Thymus (tissue), 14 donors: ENCODE measurements at places on chromosomes 11 and 22.

DNA sequence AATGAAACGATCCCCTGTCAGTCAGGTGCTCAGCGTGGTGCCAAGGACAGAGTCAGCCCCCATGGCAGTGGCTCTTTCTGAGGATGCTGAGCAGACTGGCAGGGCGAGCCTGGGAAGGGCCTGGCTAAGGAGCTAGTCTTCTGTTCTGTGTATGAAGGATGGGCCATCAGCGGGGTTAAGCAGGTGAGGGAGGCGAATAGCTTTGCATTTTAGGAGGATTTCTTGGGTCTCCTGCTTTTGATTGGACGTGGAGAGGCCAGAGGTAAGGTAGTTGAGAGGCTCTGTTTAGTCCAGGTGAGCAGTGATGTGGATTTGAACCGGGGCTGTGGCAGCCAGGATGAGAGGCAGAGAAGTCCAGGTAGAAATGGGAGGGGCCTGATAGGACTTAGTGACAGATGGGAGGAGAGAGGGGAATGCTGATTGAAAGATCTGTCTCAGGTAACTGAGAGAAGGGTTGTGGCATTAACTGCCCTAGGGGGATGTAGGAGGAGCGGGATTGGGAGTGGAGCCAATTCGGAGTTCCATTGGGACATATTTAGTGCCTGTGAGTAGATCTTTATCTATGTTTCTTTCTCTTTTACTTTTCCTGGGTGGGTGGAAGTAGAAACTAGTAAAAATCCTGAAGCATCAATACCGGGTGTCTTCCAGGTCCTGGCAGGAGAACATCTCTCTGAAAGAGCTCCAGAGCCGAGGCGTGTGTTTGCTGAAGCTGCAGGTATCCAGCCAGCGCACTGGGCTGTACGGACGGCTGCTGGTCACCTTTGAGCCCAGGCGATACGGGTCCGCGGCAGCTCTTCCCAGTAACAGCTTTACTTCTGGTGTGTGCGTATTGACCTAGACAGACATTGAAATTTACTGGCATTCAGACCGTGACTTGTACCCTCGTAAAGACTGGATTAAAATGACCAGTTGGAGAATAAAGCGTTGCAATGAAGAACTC, 2.0 kb downstream of the IGHMBP2 start:
- DNase-seq = no peak

GRCh38 chr11:73991471-73992006, 8.9 kb upstream of the UCP2 start:
- DNase-seq = no peak

GRCh38 chr22:37051391-37052385, at the start of gene KCTD17:
KCTD17 (plus strand) TSS chr22:37051742; CDS start chr22:37051761, 19 bp downstream.
- DNase-seq = peak; percentile 52

DNA sequence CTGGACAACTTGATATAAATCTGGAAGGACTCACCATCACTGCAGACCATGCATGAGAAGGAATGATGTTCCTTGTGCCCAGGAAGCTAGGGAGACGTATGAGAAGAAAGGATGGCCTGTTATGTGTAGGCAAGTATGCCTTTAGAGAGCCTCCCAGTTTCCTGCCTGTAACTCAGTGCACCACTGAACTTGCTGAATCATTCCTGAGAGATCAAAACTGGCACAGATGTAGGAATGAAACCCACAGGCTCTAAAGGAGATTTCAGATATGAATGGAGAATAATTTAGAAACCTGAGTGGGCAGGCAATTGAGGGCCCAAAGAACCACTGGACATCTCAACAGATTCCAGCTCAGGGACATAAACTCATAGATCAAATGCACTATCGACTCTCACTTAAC, 38.4 kb upstream of the PRSS23 start:
- no peak for DNase-seq

DNA sequence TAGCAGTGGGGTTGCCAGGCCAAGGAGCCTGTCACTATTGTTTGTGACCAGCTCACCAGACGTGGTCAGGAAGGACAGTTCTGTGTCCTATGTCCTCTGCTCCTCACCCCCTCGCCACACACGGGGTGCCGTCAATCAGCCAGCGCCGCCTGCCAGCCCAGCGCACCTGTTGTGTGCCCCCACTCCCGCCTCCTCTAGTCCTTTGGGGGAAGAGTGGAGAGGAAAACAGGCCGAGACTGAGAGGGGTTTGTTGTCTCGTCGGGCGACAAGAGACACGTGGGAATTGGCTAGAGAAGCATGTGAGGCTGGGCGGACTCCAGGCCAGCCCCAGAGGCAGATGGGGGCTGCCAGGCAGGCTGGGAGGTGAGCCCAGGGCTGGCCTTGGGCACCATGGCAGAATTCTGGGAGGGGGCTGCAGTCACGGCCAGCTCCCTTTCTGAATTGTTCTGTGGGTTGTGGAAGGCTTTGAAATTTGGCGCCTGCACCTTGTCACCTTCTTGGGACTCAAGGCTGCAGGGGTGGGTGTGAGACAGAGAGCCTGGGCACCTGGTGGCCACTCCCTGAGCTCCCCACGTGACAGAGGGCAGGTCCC, 3.1 kb upstream of the KCNQ1OT1 start:
- DNase-seq = no peak

- no peak for DNase-seq
Measured at GRCh38 chr11:17828311-17828751, 93.8 kb downstream of the KCNC1 start.

DNA sequence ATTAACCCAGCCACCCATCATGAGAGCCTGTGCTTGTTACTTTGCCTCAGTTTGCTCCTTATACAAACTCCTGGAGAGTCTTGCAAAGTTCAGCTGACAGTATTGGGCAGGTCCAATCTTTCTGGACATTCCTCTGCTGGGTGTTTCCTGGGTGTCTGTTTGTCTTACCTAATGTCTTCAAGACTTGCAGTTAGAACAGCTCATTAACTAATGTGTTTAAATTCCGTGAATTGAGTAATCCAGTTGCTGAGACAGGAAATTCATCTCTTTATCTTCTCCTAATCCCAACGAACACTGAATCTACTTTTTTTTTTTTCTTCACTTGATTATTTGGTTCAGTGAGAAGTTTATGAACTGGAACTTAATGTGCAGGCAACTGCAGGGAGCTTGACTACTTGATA, 20.6 kb downstream of the BCO2 start:
- no peak for DNase-seq

DNA sequence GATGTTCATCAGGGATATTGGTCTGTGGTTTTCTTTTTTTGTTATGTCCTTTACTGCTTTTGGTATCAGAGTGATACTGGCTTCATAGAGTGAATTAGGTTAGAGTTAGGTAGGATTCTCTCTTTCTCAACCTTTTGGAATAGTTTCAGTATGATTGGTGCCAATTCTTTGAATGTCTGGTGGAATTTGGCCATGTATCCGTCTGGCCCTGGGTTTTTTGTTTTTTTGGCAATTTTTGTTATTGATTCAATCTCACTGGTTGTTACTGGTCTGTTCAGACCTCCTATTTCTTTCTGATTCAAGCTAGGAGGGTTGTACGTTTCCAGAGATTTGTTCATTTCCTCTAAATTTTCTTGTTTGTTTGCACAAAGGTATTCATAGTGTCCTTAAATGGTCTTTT, 54.4 kb downstream of the ATXN10 start:
- DNase-seq = no peak

DNA sequence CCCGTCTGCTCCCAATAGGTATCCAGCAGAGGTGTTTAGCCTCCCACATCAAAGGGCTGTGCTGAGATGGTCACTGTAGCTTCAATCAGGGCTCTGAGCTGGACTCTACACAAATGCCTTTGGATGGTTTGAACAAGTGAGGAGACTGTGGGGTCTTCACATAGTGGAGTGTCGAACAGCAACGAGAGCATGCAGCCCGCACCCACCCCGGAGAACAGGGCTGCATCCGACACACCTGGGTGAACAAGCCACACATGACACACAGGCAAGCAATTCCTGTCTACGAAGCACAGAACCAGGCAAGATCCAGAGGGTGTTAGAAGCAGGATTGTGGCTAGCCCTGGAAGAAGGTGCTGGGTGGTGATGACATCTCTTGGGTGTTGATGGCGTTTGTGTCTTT, 58.0 kb upstream of the FGF3 start:
- no peak for DNase-seq

DNA sequence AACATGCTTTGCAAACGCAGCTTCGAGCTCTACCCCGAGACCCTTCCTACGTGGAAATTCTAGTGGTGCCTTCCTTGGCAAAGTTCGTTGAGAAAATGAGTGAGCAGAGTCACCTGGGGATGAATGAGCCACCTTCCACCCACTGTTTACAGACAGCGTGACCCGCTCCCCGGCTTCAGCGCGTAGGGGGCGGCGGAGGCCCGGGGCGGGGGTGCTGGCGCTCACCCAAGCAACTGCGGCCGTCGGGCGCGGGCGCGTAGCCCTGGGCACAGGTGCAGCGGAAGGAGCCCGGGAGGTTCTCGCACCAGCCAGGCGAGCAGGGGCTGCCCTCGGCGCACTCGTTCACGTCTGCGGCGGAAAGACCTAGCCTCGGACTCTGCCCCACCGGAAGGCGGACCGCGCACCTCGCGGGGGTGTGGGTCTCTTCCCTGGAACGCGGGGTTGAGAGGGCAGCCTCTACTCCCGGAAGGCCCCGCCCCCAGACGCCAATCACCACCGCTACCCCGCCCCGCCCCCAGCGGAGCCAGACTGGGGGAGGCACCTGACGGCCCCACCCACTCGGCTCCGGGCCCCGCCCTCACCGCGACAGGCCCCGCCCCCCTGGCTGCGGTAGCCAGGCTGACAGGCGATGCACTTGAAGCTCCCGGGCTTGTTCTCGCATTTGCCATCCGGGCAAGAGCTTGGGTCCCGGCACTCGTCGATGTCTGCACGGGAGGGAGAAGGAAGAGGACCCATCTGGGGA, 11.8 kb downstream of the LTBP3 start:
- DNase-seq = peak; percentile 95

GRCh38 chr22:41574847-41575381, 14.1 kb downstream of the CSDC2 start:
- no peak for DNase-seq

GRCh38 chr11:7901319-7901854, 29.7 kb downstream of the OR10A6 start:
- DNase-seq = no peak

DNA sequence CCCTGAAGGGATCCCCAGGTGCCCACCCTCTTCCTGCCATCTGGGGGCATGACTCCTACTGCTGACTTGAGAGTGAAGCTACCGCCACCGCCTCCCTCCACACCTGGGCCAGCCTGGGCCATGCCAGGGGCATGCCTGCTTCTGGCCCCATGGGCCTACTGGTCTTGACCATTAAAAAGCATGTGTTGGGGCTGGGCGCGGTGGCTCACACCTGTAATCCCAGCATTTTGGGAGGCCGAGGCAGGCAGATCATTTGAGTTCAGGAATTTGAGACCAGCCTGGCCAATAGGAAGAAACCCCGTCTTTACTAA, 37.7 kb upstream of the CCDC188 start:
- no peak for DNase-seq

DNA sequence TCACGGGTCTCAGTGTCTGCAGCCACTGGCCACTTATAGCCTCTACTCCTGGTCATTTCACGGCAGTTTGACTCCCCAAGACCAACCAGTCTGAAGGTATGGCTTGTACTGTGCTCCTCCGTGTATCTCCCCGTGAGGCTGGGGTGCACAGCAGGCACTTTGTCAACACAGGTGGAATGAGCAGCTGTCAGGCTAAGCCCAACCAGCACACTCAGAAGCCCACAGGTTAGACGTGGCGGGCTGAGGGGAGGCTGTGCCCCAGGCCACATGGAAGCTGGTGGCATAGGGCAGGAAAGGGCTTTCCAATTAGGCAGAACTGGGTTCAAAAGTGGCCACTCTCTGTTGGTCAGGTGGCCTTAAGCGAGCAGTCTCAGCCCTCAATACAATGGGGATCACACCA, 7.0 kb downstream of the TP53I11 start:
- DNase-seq = no peak

DNA sequence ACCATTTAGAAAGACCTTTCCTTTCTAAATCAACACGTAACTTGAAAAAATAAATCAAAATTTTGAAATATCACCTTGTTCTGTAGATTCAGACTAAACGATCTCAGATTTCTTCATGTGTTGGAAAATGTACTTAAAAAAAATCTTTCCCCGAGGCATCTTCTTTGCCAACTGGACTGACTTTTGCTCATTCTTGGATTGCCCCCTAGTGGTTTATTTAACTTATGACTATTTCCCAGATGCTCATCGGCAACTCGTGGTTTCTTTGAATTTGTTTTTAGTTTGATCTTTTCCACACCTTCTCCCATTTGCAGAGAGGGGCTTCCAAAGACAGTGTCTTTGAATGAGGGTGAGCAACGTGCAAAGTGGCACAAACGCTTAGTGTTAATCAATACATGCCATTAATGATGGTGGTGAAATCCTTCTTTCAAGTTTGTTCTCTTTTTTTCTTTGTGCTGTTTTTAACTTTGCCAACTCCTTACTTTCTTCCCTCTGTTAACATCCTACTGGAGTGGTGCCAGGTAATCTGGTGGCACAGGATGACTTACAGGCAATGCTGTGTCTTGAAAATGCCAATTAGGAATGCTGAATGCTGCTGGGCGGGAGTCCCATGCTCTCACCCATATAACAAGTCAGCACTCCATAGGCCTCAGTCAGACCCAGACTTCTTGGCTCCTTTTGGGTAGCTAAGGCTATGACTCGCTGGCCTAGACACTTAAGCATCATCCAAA, 18.3 kb downstream of the PRSS23 start:
- peak; percentile 38 for DNase-seq

- DNase-seq = no peak
Measured at GRCh38 chr11:26753723-26754504, 32.1 kb upstream of the SLC5A12 start.

GRCh38 chr22:47011131-47011858, 248.8 kb downstream of the TBC1D22A start:
- DNase-seq = no peak

DNA sequence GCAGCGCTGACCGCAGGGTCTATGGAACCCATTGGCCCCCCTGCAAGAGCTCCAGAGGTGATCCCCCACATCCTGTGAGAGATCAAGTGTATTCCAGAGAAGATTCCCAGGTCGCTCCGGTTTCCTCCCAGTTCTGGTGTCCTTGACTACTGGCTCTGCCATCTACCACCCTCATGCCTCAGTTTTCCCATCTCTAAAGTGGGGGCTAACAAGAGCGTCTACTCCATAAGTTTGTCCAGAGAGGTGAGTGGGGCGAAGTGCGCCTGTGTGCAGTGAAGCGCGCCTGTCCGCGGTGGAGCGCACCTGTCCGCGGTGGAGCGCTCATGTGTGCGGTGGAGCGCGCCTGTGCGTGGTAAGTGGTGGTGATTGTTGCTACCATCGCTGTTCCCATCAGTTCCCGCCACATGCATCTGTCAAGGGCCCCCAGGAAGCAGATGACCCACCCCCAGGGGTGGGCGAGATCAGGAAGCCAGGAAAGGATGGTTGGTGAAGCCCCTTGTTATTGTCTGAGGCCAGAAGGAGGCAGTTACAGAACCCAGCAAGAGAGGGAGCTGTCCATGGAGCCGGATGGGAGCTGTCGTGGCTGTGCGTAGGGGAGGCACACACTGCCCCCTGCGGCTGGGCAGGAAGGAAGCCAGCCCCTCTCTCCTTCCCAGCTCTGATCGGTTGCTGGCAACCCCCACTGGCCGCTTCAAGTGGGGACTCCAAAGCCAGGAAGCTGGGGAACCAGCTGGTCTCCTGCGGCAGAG, 73.2 kb upstream of the FGF3 start:
- DNase-seq = no peak

DNA sequence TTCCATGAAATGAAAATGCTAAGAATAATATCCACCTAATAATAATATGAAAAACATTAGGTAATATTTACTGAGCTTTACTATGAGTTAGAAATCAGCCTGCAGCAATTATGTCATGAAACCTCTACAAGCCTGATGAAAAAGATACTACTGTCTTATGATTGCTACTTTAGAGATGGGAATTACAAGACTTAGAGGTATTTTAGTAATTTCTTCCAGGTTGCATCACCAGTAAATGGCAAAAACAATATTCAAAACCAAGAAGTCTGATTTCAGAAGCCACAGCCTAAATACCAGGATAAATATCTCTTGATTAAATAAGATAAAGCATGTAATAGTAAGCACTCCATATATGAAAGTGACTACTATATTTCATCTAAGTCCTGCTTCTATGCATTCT, 13.8 kb downstream of the OR5B21 start:
- no peak for DNase-seq
